ENCODE measurements at places on chromosomes 4 and X.

DNA sequence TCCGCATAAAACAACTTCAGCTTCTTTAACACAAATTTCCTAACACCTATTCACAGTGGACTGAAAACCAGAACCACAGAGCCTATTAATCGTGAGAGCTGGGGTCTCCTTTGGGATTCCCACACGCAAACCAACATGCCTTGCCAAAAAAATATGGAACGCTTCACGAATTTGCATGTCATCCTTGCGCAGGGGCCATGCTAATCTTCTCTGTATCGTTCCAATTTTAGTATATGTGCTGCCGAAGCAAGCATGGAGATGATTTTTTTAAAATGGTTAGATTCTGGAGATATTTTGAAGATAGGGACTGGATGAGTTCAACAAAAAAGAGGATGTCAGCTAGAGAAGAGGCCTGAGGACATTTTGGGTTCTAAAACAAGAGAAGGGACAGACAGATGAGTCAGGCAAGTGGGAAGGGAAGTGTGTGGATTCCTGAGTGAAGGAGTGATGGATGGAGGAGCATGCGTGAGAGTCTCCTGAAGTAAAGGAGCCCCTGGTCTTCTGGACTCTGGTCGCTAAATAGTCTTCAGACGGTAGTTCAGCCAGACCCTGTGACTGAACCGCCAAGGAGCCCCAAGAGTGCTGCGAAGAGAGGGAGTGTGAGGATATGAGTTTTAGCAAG, 9.5 kb upstream of the GATA1 start:
- DNase-seq = no peak

- DNase-seq = no peak
These were observed 392.2 kb upstream of the ZFP42 start for GRCh38 chr4:187603093-187604025.

DNA sequence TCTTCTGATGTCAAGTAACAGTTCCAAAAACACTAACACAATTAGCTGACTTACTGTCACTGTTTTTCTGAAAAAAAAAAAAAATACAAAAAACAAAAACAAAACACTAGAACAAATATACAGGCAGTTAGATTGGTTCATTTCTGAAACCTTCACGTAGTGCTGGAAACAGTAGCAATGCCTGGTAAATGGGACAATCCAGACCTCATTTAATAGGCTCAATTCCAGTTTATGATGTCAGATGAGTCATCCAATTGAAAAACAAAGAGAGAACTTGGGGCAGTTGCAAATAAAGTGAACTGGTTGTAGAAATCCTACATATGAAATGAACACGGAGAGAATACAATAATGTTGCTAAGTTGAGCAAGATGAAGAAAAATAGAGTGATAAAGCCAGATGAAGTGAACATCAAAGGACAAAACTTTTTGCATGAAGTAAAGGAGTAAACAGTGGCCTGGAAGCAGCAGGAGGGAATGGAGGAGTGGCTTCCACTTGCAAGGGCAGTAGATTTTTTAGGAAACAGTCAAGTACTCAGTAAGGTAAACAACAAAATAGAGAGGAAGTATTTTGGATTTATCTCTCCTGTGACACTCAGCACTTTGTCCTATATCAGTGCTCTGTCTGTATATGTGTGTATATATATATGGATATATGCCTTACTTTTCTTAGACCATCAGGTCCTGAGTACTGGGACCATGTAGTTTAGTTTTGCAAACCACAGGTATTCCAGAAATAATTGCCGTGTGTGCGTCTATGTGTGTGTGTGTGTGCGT, 39.3 kb upstream of the MAGEA10 start:
- DNase-seq = no peak

DNA sequence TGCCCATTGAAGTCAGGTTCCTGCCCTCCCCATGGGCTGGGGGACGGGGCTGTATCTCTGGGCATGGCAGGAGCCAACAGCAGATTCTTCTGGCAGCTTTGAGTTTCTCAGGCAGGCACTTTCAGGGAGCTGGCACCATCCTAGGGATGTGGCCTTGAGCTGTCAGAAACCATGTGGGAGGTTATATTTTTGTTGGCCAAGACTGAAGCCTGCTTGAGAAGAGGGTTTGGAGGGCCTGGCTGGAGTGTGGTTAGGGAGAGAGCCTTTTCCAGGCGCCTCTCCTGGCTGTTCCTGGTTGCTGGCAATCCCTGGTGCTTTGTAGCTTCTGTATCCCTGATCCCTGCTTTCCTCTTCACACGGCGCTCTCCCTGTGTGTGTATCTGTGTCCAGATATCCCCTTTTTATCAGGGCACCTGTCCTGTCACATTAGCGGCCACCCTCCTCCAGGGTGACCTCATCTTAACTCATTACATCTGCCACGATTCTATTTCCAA, 30.6 kb upstream of the SORCS2 start:
- DNase-seq = no peak

DNA sequence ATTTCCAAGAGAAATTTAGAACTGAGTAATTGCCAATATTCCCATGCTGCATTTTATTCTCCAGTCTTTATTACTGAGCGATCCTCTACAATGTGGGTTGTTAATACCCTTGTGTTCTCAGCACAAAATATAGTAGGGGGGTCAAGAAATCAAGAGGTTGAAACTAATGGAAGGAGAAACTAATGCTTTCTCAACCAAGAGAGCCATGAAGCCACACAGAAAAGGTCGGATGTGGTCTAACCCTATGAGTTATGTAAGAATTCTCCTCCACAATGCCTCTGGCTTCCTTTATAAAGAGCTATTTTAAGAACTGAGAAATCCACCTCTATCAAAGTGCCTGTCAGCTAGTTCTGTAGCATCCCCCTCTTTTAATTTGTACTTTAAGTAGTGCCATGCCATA, 268.5 kb downstream of the CHIC1 start:
- DNase-seq = no peak

- DNase-seq = no peak
These were observed 24.9 kb upstream of the SEC24B start for GRCh38 chr4:109408711-109409110.

GRCh38 chr4:8847331-8847730, 24.3 kb downstream of the HMX1 start:
- no peak for DNase-seq

GRCh38 chr4:140150886-140151698, 2.9 kb downstream of the MAML3 start:
- DNase-seq = peak; percentile 89

DNA sequence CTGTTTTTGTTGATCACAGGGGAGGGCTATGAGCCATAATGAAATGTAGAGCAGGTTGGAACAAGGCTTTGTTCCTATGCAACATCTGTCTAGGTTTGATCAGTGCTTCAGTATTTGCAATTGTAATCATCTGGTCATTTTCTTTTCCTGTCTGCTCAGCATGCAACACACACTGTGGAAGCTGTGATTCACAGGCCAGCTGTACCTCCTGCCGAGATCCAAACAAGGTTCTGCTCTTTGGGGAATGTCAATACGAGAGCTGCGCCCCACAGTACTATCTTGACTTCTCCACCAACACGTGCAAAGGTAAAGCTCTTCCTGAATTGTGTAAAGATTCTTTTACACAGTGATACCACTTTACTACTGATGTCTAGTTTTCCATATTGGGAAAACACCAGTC, 181.9 kb upstream of the ANXA3 start:
- DNase-seq = no peak

DNA sequence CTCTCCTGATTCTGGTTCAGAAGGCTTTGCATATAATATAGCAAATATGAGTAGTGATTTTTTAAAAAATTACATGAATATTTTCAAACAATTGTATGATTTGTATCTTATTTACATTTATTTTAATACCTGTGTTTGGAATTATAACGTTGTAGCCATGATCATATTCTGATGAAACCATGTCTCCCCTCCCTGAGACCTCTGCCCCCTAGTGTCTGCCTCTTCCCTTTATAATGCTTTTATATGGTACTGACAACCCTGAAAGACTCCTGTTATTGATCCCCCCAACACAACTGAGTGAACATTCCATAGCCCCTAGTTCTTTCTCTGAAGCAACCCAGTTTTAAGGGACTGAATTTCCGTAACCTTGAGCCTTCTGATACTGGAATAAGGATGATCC, 187.4 kb downstream of the SOX3 start:
- no peak for DNase-seq

DNA sequence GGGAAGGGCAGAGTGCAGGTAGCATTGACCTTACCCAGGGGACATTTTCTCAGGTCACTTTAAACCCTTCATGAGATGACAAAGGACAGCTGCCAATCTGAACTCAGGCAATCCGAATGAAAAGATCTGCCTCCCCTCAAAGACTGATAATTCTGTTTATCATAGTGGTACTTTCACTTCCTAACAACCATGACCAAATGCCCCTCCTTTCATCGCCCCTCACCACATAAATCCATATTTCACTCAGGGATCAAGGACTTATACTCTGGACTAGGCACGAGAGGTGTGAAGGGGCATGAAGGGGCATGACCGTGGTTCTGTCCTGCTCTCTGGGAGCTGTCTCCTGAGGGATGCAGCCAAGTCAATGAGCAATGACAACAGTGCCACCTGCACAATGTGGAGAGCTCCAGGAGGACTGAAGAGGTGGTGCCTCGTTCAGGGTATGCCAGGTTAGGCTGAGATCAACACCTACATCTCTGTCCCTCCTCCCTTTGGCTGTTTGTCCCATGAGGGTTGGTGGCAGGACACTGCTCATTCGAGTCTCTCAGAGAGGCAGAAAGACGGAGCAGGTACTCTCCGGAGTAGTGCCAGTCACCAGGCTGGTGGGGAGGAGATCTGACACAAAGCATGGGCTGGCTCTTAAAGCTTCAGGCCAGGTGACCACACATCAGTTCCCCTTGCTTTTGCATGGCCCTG, 12.5 kb downstream of the HS3ST1 start:
- no peak for DNase-seq

DNA sequence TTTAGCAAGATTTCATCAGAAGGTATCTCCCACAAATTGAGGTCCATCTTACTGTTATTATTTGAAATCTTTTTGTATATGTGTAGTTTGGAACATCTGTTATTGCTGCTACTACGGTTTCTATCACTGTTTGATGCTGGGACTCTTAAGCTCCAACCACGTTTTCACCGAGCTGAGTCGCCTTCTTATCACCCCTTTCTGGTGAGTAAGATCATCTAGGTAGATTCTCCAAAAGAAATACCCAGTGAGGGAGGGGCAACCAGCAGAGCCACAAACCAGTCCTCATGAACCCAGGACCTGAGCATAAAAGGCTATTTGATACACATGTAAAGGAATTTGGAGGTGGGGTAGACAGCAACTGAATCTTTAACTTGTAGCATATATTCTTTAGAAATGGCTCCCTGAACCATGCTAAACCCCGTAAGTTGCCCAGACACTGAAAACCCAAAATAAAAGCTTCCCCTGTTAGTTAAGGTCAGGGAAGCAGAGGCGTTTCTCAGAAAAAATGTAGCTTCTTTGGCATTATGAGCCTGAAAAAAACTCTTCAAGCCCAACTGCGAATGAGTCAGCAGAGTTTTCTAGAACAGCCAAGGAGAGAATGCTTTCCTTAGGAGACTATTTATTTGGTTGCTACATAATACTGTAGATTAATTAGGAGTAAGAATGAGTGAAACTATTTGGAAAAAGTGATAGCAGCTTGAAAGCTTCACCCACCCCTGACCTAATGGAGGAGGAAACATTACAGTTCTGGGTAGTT, 53.8 kb upstream of the ATXN3L start:
- no peak for DNase-seq

- DNase-seq = no peak
These were observed 2.4 kb downstream of the SLC25A43 start for GRCh38 chrX:119401569-119401968.

DNA sequence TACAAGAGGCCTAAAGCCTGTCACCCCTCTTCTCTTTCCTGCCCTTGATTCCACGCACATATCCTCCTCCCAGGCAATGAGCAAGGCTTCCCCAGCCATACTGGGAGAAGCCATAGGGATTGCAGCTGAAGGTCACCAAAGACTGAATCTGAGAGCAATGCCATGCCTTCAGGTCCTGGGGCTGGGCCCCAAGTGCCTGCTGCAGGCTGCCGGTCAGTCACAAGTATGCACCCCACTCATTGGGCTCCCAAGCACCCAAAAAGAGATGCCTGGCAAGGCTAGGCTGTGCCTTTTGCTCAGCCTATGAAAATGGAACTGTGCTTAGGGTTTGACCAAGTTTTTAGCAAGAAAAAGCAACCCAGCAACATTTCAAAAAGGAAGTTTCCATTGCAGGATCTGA, 210.6 kb upstream of the MAMLD1 start:
- no peak for DNase-seq

DNA sequence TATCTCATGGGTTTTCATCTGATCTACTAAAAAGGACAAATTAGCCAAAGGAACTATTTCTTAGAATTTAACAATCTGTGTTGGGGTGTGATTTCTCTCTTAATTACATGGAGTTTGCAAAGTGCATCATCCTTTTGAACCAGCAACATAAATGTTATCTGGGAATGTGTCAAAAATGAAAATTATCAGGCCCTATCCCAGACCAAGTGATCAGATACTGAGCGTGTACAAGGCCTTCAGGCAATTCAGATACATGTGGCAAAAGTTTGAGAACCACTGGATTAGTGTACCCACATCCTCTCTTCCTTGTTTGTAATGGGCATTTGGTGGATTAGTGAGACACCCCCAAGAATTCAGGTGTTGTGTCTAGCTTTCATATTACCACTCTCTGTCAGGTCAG, 3.8 kb downstream of the SH3D19 start:
- no peak for DNase-seq

GRCh38 chr4:73865431-73866096, 3.6 kb upstream of the CXCL1 start:
- no peak for DNase-seq
